ENCODE measurements at places on chromosomes 7 and 10.

- DNase-seq = no peak
Measured at GRCh38 chr7:8263048-8263447, 1.1 kb upstream of the ICA1 start.

DNA sequence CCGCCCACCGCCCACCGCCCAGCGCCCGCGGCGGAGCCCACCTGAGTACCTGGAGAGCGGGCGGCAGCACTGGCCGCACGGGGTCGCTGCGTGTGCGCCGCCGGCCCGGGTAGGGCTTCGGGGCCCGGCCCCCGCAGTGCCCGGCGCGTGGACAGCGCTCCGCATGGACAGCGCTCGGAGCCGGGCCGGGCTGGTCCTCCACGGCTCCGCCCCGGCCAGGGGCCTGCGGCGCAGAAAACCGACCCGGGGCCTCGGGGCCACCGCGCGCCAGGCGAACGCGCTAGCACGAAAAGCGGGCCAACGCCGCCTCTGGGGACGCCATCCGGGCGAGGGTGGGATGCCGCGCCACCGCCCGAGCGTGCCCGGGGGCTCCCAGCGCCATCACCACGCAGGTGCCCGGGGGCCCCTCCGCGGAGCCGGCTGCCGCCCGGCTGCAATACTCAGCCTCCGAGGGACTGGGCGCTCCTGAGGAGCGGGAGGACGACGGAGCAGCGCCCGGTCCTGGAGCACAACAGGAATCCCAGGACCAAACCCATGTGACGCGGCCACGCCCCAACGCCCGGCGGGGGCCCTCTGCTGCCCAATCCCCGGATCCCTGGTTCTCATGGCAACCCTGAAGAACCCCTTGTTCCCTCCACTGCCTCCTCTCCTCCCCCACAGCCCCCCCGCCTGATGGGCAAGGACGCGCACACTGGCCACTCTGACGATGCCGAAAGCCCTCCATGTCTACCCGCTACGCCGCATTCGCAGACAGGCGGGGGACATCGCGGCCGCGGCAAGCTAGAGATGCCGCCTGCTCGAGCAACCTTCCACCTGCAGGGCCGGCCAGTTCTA is at the start of gene GRB10:
GRB10 (minus strand) TSS at position 522 of the 834 bp plus-strand sequence. CDS start 50,574 bp downstream, outside the sequence.
- no peak for DNase-seq

- DNase-seq = no peak
Measured at GRCh38 chr10:70589762-70590654, 12.5 kb downstream of the PRF1 start.

DNA sequence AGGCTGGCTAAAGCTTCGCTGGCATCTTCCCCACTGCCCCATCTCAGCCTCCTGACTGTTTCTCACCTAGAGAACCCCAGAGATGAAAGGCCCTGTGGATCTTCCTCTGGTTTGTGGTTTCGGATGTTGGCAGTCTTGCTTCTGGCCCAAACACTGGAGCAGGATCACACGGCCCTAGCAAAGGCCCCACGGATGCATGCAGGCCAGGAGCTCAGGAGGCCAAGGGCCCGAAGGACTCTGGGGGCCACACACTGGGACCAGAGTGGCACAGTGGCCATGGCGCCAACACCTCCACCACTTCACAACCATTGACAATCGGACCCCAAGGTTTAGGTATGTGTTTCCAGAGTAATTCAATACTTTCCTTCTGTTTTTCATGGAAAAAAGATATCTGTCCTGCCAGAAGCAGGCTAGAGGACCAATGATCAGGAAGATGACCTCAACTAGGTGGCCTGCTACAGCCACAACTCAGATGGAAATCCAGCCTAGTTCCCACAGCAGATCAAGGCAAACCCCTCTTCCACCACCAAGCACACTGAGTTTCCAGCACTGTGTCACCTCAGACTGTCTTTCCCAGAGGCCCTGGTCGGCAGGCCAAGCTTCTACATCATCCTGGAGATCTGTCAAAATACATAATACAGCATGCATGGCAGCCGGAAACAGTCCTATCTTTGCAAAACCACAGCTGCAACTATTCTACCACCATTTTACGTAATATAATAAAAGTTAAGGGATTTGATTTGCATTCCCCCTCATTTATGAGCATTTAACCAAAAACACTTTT is 53.0 kb downstream of the CTBP2 start:
- DNase-seq = no peak

- no peak for DNase-seq
Measured at GRCh38 chr7:18727115-18727870, 231.7 kb downstream of the HDAC9 start.

DNA sequence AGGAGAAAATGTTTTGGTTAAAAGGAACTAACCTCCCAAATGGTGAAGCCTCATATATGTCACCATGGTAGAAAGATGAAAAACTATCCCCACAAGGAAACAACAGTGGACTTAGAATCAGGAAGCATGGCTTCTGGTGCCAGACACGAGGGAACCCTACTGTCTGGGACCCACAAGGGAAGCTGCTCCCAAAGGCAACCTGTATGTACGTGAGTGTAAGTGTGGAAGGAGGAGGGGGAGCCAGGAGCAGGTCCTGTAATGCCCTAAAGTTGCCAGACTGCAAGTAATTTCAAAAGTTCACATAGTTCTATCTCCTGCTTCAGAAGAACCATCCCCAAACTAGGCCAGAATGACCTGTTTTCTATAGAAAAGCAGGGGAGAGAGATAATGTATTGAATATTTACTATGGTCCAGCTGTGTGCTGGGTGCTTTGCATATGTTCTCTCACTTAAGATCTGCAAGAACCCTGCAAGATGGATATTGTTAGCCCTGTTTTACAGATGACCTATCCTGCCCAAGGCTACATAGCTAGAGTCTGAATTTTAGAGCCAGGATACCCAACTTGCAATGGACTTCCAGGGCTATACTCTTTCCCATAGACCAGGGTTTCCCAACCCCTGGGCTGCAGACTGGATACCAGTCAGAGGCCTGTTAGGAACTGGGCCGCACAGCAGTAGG is 19.2 kb downstream of the DUSP5 start:
- DNase-seq = no peak
